ENCODE measurements at places on chromosomes 13 and 19.

DNA sequence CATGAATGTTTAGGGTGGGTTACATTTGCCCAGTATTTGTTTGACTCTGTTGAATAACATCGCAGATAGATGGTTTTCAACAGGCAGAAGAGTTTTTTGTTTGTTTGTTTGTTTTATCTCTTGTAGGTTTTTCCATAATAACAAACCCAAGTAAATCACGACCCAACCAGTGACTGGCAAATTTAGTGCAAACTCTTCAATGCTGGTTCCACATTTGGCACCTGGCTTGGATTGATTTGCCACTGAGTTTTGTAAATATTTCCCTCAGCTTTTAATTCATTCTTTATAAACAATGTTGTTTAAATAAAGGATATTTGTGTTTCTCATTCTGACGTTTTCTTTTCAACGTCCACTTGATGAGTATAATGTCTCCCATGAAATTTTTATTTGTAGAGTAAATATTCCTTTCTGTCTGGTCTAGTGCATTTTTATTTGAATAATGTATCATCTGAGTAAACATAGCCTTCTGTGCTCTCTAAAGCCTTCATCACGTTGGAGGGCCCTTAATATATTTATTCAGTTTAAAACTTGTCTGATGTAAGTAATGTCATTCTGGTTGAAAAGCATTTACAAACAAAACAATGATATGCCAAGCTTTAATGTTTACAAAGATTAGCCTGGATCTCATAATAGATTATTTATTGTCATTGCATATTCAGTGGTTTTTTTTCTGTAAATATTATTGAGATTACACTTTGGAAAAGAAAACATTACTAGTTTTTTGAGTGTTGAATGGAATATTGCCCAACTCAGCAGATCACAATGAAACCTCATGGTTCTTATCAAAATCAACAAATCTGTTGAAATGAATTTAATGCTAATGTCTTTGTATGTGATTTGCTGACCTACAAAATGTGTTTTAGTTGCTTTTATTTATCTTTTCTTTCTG is 90.4 kb upstream of the PEG3 start:
- no peak for DNase-seq

DNA sequence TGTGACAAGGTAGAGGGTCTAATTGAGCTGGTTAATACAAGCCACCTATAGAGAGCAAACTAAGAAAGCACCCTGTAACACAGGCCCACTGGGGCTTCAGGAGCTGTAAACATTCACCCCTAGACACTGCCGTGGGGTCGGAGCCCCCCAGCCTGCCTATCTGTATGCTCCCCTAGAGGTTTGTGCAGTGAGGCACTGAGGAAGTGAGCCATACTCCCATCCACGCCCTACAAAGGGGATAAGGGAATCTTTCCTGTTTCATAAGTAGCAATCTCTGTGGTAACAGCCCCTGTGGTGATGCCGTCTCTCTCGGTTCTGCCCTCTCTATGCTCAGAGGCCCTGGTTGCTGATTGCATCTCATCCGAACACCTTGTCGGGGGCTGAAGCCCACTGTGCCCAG is 94.2 kb upstream of the GJB6 start:
- DNase-seq, result no peak

DNA sequence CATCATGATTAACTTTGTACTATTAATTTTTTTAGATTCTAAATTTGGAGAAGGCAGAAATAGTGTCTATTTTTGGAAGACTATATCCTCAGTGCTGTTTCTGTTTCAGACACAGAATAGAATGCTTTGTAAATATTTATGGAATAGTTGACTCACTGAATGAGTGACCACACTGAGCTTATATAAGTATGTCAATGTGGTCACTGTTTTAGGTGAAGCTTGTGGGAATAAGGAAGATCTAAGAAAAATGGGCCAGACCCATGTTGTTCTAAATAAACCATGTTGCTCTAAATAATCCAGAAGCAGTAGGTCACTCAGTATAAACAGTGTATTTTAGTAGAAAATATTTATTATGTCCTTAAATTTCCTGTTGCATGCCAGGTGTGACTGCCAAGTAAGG is 45.5 kb upstream of the DACH1 start:
- no peak for DNase-seq

- DNase-seq, result no peak
These were observed 518.0 kb upstream of the SGCG start for GRCh38 chr13:22662771-22663170.

- DNase-seq, result no peak
These were observed 12.4 kb upstream of the TPP2 start for GRCh38 chr13:102584434-102584833.

All from activated CD4-positive, alpha-beta T cell treated with anti-CD3 and anti-CD28 coated beads, Interleukin-10, Interleukin-2, amounts not matched to agents 100 ng/mL and 50 ng/mL, durations not matched to agents 16 hours and 8 hours (primary cell).